D721Med (cell line): ENCODE measurements at places on chromosomes 2 and 18.

DNA sequence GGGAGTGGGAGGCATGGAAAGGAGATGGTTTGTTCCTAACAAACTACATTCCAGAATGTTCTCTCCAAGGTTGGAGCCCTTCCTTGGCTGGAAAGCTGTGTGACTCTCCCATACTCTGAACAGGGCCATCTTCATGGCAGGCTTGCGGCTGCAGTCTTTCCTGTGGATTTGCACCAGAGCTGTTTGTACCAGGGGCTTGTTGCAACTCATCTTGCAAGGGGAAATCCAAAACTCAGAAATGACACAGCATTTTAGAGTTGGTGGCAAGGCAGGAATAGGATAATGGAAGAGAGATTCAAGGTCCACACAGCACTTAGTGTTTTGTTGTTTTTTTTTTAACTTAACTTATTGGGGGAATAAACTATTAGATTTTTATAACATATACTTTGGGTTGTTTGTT, 73.7 kb upstream of the ZNF516 start:
- no peak for DNase-seq

GRCh38 chr2:161090411-161090810, 69.8 kb upstream of the TANK start:
- no peak for DNase-seq

GRCh38 chr2:45890819-45891218, 239.3 kb downstream of the PRKCE start:
- no peak for DNase-seq

- no peak for DNase-seq
Observed at GRCh38 chr2:23293063-23293462, 91.9 kb upstream of the KLHL29 start.

DNA sequence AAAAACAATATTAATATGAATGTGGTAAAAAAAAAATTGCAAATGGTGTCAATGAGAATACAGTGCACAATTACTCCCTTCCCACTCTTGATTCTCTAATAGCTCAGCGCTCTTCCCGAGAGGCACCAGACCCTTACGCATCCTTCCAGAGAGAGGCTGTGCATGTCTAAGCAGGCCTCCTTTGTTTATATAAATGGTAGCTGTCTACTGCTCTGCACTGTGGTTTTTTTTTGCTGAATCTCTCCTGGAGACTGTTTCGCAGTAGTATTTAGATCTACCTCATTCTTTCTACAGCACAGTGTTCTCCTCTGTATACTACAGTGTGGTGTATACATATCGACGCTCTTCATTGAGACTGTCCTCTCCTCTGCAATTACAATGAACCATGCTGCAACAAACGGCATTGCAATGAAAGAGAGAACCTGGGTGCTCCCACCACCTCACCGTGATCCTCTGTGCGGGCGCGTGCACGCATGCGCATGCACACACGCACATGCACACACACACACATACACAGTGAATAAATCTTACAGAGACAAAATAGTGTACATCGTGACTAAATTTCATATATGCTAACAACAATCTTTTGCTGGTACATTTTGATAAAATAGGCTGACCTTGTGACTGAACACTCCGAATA, 19.4 kb downstream of the SEPTIN10 start:
- no peak for DNase-seq

DNA sequence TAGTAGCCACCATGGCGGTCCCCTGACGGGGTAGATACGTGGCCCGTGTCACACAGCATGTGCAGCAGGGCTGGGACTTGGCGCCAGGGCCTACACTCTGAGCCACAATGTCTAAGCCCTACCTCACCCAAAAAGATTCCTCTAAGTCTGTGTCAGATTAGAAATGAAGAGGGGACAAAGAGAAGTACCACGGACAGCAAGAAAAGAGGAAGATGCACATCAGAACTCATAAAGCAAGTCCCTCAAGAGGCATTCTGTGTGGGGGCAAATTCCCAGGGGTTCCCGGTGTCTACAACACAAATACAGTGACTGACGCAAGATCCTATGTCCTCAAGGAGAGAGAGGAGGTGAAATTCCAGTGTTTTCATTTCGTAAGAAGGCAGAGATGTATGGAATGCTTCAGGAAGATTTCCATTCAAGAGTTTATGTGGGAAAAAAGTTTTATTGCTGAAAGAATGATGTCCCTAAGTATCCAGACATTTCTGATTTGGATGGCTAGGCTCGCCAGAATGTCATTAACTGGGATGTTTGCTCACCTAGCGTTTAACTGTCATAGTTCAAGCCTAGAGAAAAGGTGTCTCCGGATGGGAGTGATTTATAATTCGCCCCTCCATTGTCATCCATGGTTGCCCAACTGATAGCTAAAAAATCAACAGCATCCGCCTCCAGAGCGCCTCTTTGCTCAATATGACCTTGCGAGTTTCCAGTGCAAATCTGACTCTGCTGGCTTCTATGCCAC, 75.6 kb upstream of the CHMP1B start:
- DNase-seq: no peak

DNA sequence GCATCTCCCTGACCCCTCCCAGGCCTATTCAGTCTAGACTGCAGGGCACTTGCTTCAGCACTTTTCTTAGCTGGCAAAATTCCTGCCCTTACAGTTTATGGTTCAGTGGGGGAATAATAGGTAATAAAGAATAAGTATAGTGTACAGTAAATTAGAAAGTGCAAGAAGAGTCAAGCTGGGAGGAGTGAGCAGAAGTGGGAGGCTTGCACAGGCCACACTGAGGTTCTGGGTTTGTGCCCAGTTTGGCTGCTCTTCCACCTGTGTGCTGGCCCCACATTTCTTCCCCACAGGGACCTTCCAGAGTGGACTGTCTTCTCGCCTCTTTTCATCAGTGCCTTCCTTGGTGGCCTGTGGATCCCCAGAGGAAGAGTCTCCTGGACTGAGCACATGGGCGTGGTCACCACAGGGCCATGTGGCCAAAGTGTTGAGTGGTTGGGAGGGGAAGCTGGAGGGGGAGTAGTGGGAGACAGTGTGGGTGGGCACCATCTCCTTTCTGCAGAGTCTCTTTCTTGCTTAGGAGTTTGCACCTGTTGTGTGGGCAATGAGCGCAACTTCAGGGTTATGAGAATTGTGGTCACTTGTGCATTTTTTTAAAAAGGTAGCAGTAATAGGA, 128.6 kb upstream of the ZSWIM2 start:
- no peak for DNase-seq

DNA sequence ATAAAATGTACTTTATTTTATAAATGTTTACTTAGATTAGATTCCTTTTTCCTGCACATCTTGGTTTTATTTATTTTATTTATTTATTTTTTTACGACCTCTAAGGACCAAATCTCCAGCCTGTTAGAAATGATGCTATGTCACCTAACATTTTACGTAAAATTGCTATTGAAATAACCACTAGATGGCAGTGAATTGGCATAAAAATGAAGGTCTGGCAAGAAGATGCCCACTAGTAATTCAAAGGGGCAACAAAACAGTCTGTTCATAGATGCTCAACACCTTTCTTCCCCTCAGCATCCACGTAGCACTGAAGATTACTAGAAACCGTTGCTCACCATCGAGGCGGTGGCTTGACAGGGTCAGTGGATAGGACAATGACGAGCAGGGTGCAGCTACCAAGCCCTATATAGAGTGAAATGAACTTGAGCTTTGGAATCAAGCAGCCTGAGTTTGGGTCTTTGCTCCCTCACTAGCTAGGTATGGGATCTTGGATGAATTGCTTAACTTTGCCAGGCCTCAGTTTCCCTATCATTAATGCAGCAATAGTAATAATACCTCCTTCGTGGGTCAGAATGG, 128.7 kb upstream of the L3MBTL4 start:
- DNase-seq: no peak

DNA sequence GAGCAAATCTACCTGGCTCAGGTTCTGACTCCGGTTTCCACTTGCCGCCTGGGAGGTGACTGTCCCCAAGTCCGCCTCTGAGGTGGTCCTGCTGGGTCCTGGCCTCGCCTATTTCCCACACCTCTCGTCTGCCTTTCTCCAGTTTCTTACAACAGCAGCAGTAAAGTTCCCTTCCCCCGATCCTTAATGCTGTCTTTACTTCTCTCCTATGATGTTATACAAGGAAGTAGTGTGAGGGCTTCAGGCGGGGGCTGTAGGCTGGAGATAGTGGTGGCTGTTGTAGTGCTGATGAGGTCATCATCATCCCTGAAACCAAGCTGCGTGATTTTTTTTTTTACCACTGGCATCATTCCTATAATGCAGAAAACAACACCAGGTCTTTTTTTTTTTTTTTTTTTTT, 18.9 kb downstream of the TGIF1 start:
- DNase-seq: no peak

DNA sequence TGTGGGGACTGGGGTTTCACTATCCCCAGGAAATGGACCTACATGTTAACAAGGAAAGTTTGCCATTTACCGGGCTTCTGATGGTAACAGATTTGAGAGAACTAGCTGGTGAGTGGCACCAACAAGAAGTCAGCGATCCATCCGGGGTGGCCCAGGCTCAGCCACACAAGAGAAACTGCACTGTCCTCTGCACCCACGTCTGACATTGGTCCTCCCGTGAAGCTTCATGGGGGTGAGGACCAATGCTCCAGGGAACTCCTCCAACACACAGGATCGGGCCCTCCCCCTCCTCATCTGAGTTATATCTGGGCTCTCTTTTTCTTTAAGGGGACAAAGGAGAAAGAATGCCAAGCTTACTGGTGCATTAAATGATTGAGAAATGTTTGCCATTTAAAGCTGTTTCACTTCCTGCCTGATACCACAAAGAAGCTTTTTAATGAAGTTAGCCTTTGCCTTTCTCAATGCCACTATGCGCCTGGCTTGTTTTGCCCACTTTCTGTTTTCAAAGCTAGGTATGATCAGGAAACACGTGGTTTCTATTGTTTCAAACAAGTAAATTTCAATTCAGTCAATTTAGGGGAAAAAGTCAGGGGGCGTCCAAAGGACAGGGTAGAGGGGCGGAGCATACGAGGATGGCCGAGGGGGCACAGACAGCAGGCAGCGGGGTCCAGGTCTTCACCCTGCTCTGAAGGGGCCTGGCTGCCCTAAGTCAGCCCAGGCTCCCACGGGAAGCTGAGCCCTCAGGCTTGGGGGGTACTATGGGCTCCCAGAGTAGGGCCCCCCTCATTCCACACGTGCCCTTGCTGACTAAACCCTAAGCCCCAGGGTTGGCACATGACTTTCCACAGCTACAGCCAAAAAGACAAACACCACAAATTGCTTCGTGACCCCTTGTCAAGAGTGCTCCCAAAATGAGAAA, 204.0 kb upstream of the ID2 start:
- no peak for DNase-seq

GRCh38 chr2:27920148-27920885, 29.8 kb downstream of the BABAM2 start:
- no peak for DNase-seq

DNA sequence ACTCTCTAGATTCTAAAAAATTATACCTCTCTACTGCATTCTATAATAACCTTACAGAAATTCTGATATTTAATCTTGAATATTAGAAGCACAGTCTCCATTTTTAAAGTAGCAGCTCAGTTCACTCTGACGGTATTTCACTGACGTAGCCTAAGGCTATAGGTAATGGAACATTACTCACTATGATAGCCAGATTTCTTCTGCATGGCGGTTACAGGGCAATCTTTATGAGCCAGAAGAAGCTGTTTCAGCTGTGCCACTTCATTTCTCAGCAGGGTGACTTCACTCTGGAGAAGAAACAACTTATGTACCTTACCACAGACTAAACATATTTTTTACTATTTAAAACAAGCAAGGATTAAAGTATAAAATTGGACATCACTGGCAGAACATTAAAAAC, 75.3 kb upstream of the CHN1 start:
- no peak for DNase-seq

GRCh38 chr2:20072436-20073158, 21.2 kb upstream of the LAPTM4A start:
- DNase-seq: no peak

- no peak for DNase-seq
Observed at GRCh38 chr2:58708565-58708964, 467.4 kb upstream of the FANCL start.

GRCh38 chr2:197613509-197613987, 61.8 kb downstream of the RFTN2 start:
- DNase-seq: no peak

DNA sequence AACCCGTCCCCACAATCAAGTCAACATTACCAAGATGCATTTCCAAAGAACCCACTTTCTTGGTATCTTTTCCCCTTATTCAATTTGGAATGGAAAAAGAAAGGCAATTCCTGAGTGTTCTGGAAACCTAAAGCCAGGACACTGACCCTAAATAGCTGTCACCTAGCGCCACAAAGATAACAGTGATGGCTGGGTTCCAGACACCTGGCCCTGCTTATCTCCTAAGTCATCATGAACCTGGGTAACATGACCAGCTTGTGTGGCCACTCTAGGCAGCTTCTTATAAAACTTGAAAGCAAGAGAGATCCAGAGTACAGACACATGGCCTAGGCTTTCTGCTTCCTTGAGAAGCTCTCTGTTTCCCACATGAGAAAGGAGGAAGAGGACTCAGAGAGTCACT, 95.4 kb downstream of the BOD1L2 start:
- no peak for DNase-seq

DNA sequence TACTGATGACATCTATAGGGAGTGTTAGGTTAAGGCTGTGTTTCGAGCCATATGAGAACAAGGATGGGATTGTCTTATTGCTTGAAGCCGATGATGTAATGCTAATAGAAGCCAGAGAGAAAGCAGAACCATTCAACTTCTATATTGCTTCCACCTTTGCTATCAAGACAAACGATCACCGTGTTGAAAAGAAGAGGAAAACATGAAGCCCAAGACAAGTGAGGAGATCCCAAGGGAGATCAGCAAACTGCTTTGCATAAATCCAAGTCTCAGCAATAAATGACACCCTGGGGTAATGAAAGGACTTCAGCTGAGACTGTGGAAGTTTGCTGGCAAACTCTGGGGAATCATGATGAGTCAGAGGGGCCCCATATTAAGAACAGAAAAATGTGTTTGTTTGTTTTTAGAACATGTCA, 206.2 kb downstream of the NCKAP5 start:
- DNase-seq: no peak

DNA sequence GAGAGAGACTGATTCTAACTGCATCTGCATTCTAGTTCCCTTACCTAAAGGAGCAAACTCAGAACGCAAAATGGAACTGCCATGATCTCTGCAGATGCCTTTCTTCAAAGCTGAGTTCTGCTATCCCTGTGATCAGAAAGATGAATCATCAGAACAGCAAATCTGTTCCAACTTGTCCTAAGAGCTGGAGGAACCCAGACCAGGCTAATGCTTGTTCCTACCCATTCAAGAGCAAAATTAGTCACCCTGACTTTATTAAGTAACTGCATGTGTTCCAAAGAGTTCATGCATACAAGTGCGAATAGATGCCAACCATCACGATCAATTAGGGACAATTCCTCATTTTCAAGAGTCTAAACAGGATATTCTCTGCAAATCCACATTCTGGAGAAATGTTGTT, 46.5 kb downstream of the MBP start:
- DNase-seq: no peak
